ENCODE measurements at places on chromosomes 3 and 15.

DNA sequence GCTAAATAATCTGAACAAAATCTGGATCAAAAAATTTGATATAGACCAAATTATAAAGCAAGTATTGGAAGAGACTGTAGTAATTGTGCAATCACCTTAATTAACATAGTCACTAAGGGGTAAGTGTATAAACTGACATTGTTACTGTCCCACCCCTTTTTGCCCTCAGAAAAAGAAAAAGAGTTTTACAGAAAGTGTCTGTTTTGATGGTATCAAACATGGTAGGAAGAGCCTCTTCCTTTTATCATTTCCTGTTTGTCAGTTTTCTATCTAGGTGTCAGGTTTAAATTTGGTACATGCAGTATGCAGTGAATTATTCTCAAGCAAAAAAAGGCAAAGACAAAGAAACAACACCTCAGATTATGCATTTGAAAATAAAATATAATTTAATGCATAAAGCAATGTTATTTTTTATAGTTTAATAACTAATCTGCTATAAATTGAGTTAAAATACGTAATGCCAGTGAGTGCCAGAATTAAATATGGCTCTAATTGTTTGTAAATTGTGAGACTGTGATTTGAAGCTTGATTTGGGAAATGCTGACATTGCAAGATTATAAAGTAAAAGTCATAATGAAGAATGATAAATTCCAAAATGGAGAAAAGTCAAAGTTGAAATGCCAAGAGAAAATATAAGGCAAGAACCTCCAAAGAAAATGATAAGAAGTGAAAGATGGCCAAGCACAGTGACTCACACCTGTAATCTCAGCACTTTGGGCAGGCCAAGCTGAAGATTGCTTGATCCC lies 30.3 kb upstream of the CMC1 start:
- peaks cover 9% of the 10 kb centered on the region for H3K4me1 ChIP-seq
- H3K27me3 ChIP-seq, result no peaks in the 10 kb centered on the region
- no peak overlapping the region for H3K27ac ChIP-seq
- DNase-seq, result no peak

DNA sequence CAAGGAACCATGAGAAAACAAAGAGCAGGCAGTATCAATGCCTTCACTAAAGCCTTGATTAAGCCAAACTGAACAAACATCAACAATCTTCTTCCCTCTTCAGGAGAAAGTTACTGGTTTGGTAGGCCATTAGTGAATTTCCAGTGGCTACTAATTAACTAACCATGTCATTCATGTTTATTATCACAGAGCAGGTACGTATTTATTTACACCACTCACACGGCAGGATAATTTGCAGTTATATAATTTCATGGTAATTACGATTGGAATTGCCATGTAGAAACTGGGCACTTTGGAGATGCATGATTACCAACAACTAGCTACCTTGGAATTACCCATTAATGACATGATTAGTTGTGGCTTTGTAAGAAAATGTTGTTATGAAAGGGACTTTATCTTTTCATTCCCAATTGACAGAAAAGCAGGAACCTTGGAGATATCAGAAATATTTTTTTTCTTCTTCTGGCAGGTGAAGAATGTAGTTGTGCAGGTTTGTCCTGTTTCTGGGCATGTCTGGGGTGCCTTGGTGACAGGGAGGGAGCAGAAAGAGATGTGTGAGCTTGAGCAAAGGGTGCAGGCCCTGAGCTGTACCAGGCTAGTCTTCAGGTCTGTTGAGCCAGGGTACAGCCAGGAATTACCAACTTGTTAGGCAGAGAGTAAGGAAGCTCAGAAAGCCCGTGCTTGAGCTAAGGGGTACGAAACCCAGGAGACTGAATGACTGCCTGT lies 310.7 kb downstream of the RORA start:
- no peaks in the 10 kb centered on the region for H3K36me3 ChIP-seq
- H3K4me1 ChIP-seq, result peaks cover 33% of the 10 kb centered on the region
- H3K27ac ChIP-seq, result peak overlapping the region; percentile 83
- no peaks in the 10 kb centered on the region for H3K27me3 ChIP-seq
- H3K4me3 ChIP-seq, result no peak overlapping the region

DNA sequence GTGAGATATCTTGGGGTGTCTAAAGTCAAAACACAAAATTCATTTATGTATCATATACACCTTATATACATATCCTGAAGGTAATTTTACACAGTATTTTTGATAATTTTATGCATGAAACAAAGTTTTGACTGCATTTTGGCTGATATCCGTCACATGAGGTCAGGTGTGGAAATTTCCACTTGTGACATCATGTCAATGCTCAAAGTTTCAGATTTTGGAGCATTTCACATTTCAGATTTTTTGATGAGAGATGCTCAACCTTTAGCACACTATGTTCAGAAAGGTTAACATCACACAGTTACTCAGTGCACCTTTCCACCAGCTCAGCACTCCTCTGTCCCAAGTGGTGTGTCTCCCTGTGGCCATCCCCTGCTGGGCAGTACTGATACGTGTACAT lies 37.7 kb upstream of the CPB1 start:
- no peaks in the 10 kb centered on the region for H3K27me3 ChIP-seq
- no peak for DNase-seq
- H3K4me3 ChIP-seq, result no peak overlapping the region
- peaks cover 40% of the 10 kb centered on the region for H3K4me1 ChIP-seq
- H3K36me3 ChIP-seq, result no peaks in the 10 kb centered on the region

DNA sequence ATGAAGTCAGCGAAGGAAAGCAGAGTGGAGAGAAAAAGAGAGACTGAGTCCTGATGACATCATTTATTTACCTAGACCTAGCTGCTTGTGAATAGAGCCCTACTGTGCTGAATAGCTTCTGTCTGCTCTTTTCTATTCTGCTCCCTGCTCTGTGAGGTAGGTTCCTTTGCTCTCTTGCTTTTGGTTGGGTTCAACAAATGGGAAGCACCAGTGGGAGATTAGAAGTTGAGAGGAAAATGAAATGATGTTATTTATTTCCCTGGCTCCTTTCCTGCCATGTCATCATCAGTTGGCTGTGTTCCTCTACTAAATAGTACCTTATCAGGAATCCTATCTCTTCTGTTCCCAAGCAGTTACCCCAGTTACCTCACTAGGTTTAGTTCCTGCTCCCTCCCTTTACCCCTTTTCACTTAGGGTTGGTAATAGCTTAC lies 23.5 kb downstream of the DTWD1 start:
- H3K27me3 ChIP-seq, result no peaks in the 10 kb centered on the region
- peaks cover 31% of the 10 kb centered on the region for H3K4me1 ChIP-seq
- H3K4me3 ChIP-seq, result no peak overlapping the region
- peaks cover 19% of the 10 kb centered on the region for H3K36me3 ChIP-seq
- peak overlapping the region; percentile 36 for H3K27ac ChIP-seq
- DNase-seq, result no peak

GRCh38 chr3:123076496-123077418 lies 9.9 kb downstream of the PDIA5 start:
- H3K36me3 ChIP-seq, result no peaks in the 10 kb centered on the region
- no peaks in the 10 kb centered on the region for H3K27me3 ChIP-seq
- no peak overlapping the region for H3K27ac ChIP-seq

Measured in mesothelial cell of epicardium (in vitro differentiated cells).